Activated CD4-positive, alpha-beta T cell treated with anti-CD3 and anti-CD28 coated beads, Interleukin-2, amount 10 ng/mL, durations not matched to agents 24 days and 14 days (primary cell): ENCODE measurements at places on chromosomes 11 and 22. TPM values are rescaled to one million over a fixed set of nuclear protein-coding genes. Genes with fewer than 3 reads are reported as not detected.

Gene MAP6
- 0.09 and 0.14 TPM in 2 replicates for total RNA-seq

Gene GNAZ
- 0.51 and 0.83 TPM in 2 replicates for total RNA-seq

Gene RIC8A
- total RNA-seq: 118 and 128 TPM in 2 replicates

Gene CCDC73
- total RNA-seq: not detected in 2 replicates

Gene ANO5
- total RNA-seq: not detected in 2 replicates

Gene SMIM38
- 0.21 and 0.43 TPM in 2 replicates for total RNA-seq

Gene NCAPH2
- total RNA-seq: 131 and 133 TPM in 2 replicates

Gene KCNJ5
- total RNA-seq: not detected in 2 replicates

Gene GNG3
- 0.24 TPM in 1 of 2 replicates, not detected in the other for total RNA-seq

Gene UNC93B1
- total RNA-seq: 13.8 and 15.6 TPM in 2 replicates

Gene SLC15A3
- total RNA-seq: 3.0 and 4.0 TPM in 2 replicates

Gene SLC35F2
- total RNA-seq: 31.9 and 35.1 TPM in 2 replicates

Gene PIWIL4
- total RNA-seq: 0.65 and 0.73 TPM in 2 replicates

Gene XPNPEP3
- 17.6 and 17.7 TPM in 2 replicates for total RNA-seq

Gene DNAJB7
- not detected in 2 replicates for total RNA-seq
